ENCODE measurements at places on chromosomes 13 and 19.

DNA sequence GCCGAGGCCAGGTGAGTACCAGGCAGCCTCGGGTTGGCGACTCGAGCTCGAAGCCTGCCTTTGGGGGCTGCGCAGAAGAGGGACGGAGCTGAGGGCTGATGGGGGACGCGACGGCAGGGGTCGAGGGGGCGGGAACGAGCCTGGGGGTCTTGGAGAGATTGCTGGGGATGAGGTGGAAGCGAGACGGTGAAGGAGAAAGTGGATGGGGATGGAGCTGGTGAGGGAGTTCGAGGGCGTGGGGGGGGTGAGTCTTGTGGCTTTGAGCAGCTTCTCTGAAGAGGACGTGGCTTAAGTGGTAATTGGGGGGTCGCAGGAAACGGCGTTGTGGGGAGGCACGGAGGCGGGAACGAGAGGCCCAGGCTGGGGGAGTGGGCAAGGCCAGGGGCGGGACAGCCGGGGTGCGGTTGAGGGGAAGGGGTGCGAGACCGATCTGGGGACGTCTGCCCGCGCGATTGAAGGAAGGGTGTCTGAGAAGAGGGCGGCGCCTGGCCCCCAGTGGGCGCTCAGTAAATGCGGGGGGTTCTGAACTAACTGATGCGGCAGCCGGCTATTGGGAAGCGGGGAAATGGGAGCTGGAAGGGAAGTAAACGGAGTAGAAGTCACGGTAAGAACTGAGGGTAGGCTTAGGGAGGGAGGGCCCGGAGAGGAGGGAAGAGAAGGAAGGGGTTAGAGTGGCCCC, 426 bp downstream of the MYO9B start:
- DNase-seq: peak; percentile 71

GRCh38 chr19:15251749-15252397, 19.6 kb upstream of the EPHX3 start:
- DNase-seq: no peak

DNA sequence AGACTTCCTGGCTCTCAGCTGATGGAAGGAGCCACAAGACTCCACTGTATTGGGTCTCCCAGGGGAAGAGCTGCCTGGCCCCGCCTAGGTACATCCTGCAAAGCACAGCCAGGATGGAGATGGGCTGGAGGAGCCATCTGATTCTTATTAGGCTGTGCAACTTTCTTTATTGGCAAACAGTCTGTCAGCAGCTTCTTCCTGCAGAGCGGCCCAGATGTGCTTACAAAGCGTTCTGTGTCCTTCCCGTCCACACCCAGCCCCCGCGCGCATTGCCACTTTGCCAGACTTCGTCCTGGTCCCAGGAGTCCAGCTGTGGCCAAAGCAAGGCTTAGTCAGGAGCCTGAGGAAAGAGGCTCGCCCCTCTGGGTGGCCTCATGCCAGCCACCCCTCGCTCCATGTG, 409.3 kb downstream of the ZNF536 start:
- DNase-seq: no peak

DNA sequence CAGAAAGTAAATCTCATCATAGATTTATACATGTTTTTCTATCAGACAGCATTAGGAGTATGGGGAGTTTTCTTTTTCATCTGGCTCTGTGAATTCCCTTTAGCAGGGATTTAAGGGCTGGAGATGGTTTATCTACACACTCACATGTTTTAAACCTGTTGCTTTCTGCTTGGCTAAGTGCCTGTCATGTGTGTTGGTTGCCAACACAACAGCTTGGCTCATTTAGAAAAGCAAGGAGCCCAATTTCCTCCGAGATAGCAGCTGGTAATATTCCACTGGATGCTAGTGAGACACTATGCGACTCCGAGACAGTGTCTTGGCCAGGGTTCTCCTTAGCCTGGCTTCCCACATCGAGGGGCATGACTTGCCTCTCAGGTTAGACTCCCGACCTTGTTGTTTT, 83.3 kb downstream of the KLF5 start:
- DNase-seq: no peak

GRCh38 chr13:110856942-110857835, 57.7 kb downstream of the ANKRD10 start:
- no peak for DNase-seq

DNA sequence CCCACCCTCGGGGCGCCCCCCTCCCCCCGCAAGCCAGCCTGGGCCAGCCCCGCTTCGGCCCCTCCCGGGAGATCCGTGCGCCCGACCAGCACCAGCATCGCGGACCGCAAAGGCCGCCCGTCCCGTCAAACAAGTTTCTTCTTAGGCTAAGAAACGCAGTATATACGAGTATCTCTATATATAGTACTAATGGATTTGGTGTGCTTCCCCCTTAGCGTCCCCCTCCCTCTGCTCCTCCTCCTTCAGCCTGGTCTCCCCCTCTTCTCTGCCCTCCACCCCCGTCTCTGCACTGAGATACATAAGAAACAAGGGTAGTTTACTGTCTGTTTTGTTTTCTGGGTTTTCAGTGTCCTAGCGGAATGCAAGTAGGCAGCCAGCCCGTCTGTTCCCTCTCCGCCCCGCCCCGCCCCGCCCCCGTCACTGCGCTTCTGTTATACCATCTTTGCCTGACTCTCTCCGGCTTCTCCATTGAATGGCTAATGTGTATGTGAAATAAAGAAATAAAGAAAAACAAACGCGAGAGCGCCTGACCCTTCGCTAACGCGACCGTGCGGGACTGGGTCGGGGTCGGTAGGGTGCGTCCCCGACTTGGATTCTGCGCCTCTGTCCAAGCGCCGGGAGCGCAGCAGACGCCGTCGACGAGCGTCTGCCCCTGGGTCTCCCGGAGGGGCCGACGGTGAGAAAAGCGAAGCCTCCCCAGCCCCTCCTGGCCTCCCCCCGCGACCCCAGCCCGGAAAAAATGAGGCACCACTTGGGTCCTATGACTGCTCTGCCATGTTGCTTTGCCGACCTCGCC, 4.2 kb downstream of the LYL1 start:
- no peak for DNase-seq

DNA sequence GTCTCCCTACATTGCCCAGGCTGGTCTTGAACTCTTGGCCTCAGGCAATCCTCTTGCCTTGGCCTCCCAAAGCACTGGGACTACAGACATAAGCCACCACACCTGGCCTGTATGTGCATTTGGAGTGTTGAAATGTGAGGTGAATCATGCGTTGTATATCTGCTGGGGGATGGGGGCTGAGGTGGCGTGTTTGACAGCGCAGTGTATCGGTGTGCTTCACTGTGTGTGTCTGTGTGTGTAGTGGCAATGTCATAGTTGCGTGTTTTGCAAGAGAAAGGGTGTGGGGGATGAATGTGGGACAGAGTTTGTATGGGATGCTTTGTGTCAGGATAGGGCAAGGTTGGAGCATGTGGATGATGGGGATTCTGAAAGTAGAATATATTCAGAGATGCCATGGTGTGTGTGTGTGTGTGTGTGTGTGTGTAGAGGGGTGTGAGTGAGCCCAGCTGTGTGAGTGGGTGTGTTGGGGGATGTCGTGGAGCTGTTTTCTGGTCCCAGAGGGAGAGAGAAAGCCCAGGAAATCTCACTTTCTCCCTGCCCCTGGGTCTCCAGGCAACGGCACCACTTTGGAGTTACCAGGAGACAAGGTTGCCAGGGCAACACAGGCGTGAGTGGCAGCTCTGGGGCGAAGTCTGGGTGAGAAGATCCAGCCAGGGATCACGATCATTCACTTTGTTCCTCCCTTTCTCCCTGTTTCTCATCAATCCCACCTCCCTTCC, 1.1 kb upstream of the SWSAP1 start:
- no peak for DNase-seq

GRCh38 chr19:29016926-29017760, 195.8 kb downstream of the UQCRFS1 start:
- DNase-seq: no peak

GRCh38 chr19:6521718-6522646, 8.8 kb upstream of the TNFSF9 start:
- peak; percentile 91 for DNase-seq

- no peak for DNase-seq
Observed at GRCh38 chr13:110415669-110416068, 108.6 kb downstream of the COL4A2 start.

- DNase-seq: no peak
Observed at GRCh38 chr13:50460358-50460757, 383.1 kb downstream of the DLEU7 start.

GRCh38 chr13:60397704-60398378, 821 bp downstream of the TDRD3 start:
- peak; percentile 81 for DNase-seq

GRCh38 chr19:48661711-48662090, 11.1 kb downstream of the NTN5 start:
- DNase-seq: no peak

DNA sequence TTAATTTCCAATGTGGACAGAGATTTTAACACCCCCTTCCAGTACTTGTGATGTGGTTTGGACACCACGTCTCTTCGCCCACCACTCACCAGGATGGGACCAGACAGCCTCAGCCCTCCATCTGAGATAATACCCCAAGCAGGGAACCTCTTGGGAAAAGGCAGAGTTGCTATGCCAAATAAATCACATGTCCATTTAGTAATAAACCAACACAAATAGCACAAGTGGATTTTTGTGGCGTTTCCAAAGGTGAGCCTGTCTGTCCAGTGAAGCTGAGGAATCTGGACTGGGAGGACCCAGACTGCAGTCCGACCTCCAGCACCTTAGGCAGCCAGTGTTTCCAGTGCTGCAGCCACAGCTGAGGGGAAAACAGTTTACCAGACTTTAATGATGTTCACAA, 34.1 kb upstream of the GAS6 start:
- no peak for DNase-seq

- no peak for DNase-seq
Observed at GRCh38 chr19:17153996-17154395, 61.2 kb upstream of the USE1 start.

- no peak for DNase-seq
Observed at GRCh38 chr19:30263830-30264381, 108.3 kb upstream of the ZNF536 start.

DNA sequence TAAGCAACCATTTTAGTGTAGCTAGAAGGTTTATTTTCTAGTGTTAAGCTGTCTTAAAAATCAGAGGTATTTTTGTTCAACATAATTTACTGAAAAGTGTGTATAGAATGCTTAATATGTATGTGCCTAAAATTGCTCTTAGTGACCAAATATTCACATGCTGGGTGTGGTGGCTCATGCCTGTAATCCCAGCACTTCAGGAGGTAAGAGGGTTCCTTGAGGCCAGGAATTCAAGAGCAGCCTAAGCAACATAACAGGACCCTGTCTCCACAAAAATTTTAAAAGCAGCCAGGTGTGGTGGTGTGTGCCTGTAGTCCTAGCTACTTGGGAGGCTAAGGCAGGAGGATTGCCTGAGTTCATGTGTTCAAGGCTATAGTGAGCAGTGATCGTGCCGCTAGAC, 120.9 kb upstream of the FRY start:
- DNase-seq: no peak

GRCh38 chr13:39876258-39876657, 220.8 kb downstream of the COG6 start:
- DNase-seq: no peak

- DNase-seq: peak; percentile 54
Observed at GRCh38 chr19:38684078-38684861, 36.8 kb downstream of the ACTN4 start.

- DNase-seq: no peak
Observed at GRCh38 chr13:112348642-112349345, 27.4 kb upstream of the SPACA7 start.

- DNase-seq: no peak
Observed at GRCh38 chr19:13176345-13176744, 26.1 kb downstream of the IER2 start.

- DNase-seq: no peak
Observed at GRCh38 chr13:76934671-76935070, 13.6 kb upstream of the ACOD1 start.

- no peak for DNase-seq
Observed at GRCh38 chr19:40808021-40808325, 9.0 kb downstream of the EGLN2 start.

DNA sequence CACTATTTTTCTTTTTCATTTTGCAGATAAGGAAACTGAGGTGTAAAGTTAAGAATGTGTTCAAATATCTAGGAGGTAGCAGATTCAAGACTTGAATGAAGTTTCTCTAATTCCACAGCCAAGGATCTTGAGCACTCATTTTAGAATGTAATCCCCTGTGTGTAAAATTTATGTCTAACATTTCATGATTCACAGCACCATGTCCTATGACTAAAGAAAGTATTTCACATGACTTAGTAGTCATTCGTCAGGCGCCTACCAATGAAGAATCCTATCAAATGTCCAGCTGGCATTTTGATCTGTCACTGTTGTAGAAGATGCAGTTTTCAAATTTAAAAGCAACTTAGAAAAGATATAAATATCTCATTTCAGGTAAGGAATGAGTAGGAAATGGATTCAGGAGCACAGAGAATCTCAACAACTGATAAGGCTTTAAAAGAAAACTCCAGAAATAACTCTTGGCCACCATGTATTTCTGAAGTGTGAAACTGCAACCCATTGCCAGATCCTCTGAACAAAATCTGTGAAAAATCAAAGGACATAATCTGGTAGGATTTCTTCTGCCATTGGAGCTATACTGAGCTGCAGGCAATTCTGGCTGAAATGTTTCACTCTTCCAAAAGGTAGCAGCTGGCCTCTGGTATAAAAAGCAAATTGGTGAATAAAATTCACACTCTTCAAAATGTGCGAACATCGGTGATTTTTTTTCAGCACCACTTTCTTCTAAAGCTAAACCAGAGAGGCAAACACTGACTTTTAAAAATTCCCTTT, 92.2 kb downstream of the DCLK1 start:
- no peak for DNase-seq

DNA sequence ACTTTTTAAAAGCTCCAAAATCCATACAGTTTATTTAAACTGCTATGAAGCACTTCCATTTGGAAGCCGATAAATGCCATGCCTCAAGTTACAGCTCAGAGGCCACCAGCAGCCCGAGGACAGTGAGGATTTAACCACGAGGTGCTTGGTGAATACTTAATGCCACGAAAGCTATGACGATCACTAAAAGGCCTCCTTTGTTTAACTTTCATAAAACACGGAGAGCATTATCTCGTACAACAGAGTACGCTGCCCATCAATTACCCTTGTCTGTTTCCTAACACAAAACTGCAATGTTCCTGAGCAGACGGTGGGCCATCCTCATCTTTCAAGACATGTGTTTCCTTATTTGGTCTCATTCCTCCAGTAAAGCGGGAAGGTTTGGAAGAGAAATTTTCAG, 58.4 kb downstream of the PEPD start:
- no peak for DNase-seq

DNA sequence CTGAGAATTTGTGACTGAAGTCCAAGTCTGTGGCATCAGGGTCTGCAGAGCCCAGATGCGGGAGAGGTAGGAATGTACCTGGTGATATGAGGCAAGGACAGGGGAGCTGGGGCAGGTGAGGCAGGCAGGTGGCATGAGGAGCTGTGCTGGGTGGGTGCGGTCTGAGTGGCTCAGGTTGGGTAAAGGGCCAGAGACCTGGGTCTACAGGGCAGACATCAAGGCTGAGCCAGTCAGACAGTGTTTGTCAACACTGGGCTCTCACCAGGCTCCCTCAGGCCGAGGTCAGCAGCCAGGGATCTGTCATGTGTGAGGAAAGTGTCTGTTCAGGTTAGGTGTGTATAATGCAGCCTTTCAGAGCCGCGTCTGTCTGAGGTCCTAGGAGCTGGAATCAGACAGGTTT, 18.6 kb downstream of the GPI start:
- DNase-seq: no peak

- DNase-seq: no peak
Observed at GRCh38 chr13:98405107-98405571, 171.8 kb downstream of the STK24 start.

- no peak for DNase-seq
Observed at GRCh38 chr13:30832845-30833332, 73.2 kb upstream of the MEDAG start.
